ENCODE measurements at places on chromosomes 12 and 14.

DNA sequence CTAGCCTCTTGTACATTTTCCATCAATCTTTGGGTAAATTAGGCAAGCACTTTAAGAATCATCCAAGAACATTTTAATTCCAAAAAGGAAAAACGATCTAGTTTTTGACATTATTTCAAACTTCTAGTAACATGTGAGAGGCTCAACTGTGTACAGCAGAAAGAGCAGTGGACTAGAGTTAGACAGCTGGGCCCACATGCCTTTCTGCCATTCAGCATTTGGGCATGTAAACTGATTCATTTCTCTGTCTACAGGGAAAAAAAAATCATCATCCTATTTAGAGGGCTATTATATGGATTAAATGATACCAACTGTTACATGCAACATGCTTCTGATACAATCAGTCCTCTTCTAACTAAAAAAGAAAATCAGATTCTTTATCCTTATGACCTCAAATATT is 17.7 kb downstream of the ATP2B1 start:
- DNase-seq = no peak

DNA sequence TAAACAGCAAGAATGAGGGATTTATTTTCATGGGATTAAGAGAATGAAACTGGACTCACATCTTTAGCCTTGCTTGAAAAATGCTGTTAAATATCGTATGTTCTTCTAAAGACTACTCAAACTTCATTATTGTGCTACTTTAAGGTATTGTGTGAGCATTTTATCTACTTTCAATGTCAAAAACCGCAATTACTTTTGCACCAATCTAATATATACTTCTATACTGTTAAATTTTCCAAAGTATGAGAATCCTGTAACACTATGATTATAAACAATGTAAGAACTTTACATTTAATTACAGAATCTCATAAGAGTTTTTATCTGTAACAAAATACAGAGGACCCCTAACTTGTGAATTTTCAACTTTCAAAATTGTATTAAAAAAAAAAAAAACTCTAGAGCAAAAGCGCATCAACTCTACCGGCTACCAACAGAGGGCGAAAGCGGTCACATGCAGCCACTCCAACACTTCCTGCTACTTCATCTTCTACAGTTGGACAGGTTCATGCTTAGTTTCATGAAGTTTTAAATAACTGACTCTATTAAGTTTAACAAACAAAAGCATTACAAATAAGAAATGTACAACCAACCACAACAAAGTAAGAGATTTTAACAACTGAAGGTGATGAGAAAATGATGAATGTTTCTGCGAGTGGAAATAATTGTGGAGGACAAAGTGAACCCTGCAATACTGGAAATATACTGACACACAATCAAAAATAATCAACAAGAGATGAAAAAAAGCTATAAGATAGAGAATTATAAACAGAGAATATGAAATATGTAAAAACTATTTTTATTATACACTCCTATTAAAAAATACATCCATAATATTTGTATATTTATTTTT is 210.9 kb downstream of the MED13L start:
- DNase-seq = peak; percentile 63

GRCh38 chr12:121222847-121223246 is 12.9 kb downstream of the P2RX4 start:
- no peak for DNase-seq

GRCh38 chr12:71440763-71441748 is 1.5 kb downstream of the LGR5 start:
- DNase-seq = no peak

- DNase-seq = no peak
These were observed 174.7 kb downstream of the TMEM132D start for GRCh38 chr12:129729170-129729569.

GRCh38 chr12:30696486-30696885 is 817 bp upstream of the IPO8 start:
- DNase-seq = no peak

- DNase-seq = no peak
These were observed 355.7 kb upstream of the TMEM132C start for GRCh38 chr12:127911291-127911690.

- no peak for DNase-seq
These were observed 4.0 kb upstream of the RNASE4 start for GRCh38 chr14:20680363-20680762.

DNA sequence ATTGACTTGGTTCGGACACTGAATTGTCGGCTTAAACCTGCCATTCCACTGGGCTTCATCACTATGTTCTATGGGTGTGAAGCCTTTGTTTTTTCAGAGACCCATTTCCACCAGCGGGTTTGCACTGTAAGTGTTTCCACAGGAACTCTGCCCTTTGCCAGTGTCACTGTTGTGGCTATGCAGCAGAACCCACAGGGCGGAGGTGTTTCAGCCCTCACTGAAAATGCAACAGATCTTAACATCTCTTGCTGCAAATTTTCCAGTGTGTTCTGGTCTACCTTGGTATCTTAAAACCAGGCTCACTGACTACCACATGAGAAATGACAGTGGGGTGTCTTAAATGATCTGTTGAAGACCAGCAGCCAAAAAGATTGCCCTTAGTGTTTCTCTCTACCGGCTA is 21.1 kb downstream of the PRKCH start:
- peak; percentile 77 for DNase-seq

GRCh38 chr14:48580692-48581091 is 905.3 kb upstream of the MDGA2 start:
- no peak for DNase-seq

- no peak for DNase-seq
These were observed 47.9 kb downstream of the NTF3 start for GRCh38 chr12:5479761-5480160.

DNA sequence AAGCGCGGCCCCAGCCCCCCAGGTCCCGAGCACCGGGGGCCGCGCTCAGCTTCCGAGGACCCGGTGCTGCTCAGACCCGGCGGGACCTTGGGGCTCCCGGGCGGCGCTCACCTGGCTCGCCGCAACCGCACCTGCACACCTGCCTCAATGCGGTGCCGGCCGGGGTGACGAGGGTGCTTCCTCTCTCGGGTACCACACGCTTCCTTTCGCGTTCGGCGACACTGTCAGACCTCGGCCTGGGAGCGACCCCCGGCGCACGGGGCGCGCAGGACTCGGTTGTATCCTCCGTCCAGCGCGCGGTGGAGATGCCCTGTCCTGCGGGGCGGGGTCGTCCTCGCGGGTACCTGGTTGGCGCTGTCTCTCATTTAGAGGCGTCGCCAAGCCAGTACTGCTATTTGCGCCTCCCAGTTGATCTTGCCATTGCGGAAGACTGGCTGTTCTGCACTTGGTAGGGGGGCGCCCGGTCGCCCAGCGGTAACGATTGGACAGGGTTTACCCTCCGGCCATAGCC is 718 bp downstream of the PACS2 start:
- DNase-seq = peak; percentile 53

DNA sequence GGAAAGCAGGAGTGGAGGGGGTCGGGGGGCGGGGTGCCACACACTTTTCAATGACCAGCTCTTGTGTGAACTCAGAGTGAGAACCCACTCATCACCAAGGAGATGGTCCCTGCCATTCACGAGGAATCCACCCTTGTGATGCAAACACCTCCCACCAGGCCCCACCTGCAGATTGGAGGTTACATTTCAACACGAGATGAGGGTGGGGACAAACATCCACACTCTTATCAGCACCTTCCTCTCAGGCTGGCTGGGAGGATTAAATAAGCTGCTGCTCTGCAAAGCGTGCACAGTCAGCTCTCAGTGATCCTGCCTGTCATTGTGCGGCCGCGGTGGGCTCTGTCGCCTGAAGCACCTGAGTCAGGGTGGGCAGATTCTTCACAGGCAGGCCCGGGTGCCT is 39.7 kb downstream of the AACS start:
- DNase-seq = no peak

- DNase-seq = no peak
These were observed 166.0 kb downstream of the FOXN3 start for GRCh38 chr14:89251061-89251460.

DNA sequence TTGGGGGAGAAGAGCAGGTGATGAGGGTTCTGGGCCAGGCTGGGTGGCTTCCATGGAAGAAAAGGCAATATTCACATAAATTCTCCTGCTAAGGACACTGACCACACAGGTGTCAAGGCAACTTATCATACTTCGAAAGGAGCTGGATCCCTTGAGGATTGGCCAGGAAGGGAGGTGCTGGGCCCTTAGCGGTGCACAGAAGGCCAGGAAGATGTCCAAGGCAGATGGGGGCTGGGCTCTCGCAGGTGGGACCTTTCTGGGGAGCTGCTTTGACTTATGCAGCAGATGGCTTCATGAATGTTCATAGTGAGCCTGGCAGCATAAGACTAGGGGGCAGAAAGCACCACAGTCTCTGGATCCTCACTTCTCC is 3.9 kb downstream of the CD63 start:
- DNase-seq = no peak

GRCh38 chr12:124523071-124523470 is 44.3 kb downstream of the NCOR2 start:
- no peak for DNase-seq

DNA sequence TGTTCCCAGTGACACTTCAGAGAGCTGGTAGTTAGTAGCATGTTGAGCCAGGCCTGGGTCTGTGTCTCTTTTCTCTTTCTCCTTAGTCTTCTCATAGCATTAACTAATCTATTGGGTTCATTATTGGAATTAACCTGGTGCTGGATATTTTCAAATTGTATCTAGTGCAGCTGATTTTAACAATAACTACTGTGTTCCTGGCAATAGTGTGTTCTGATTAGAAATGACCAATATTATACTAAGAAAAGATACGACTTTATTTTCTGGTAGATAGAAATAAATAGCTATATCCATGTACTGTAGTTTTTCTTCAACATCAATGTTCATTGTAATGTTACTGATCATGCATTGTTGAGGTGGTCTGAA is 3.0 kb downstream of the FOS start:
- no peak for DNase-seq

GRCh38 chr12:95200128-95200894 is 17.0 kb downstream of the FGD6 start:
- DNase-seq = no peak

DNA sequence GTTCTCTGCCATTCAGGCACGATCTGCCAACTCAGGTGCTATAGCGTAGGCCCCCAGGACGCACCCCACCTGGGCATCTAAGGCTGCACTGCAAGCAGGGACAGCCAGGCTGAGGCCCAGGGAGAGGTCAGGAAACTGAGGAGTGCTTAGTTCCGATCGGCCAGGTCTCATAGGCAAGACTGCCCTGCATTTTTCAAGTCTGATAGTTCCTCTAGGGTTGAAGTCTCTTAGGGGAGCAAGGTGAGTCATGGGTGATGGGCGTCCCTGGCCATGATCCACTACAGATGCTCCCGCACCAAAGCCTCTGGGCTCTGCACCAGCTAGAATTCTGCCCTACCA is 13.2 kb downstream of the NOPCHAP1 start:
- DNase-seq = no peak

DNA sequence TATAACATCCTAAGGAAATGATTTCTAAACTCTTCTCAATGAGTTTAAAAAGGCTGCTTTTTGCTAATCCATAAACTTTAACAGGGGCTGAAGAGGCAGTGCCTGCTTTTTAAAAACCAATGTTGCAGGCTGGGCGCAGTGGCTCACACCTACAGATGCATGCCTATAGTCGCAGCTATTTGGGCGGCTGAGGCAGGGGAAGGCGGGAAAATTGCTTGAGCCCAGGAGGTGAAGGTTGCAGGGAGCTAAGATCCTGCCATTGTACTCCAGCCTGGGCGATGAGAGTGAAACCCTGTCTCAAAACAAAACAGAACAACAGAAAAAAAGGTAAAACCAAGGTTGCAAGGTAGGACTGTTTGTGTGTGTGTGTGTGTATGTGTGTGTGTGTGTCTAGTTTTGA is 531.2 kb downstream of the DIO2 start:
- DNase-seq = no peak

DNA sequence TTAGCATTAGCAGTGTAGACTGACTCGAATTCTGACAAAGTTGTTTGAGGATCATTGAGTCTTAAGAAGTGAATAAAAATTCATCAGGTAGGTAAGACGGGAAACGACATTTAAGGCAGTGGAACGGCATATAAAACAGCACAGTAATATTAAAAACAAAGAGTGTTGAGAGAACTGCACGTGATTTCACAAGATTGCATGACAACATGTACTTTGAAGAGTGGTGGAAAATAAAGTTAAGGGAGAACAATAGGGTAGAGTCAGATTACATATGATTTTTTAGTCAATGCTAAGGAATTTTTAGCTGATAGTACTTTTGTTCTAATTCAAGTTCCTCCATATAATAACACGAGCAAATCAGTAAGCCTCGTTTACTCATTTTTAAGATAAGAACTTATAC is 115.4 kb downstream of the SOX5 start:
- DNase-seq = no peak

- DNase-seq = peak; percentile 44
These were observed 48.2 kb upstream of the PNMA1 start for GRCh38 chr14:73762375-73762822.

GRCh38 chr14:105092171-105093037 is 27.2 kb upstream of the GPR132 start:
- DNase-seq = no peak

GRCh38 chr14:96790186-96790585 is 7.0 kb upstream of the VRK1 start:
- no peak for DNase-seq

Measured in stimulated activated CD4-positive, alpha-beta T cell treated with anti-CD3 and anti-CD28 coated beads, Interleukin-2, amount 100 ng/mL, for 24 hours (primary cell).